T-cell (primary cell): ENCODE measurements at places on chromosomes 13 and 19. TPM values are rescaled to one million over a fixed set of nuclear protein-coding genes. Genes with fewer than 3 reads are reported as not detected.

DNA sequence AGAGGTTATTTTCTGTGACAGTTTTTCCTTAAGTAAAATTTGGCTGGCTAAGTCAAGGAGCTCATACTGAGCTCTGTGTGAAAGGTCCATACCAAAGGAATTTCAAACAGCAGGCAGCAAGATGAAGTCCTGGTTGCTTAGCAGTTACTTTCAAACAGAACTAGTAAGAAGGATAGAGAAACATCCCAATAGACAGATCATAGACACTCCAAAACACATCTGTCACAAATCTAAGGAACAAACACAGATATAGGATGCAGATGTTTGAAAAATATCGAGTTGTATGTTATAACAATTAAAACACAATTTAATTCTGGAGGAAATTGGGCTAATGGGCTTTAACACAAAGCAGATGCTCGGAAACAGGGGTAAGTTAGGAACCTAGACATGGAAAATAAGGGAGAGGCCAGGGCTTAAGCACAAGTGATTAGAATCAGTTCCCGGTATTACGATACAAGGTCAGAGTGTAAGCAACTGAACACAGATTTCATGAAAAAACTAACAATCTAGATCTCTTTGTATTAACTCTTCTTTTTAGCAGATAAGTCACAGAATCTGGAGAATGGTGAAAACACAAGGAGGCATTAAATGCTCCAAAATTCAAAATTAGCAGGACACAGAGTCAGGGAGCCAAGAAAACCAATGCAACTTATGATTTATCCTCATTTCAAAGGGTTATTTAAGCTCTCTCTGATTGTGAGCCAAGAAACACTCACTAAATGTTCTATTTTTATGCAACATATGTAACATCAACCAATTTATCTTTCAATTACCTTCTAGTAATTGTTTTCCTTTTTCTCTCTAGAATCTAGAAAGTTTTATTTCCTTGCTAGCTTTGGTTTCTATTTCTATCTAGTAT is 1992.9 kb upstream of the PCDH20 start:
- no peaks in the 10 kb centered on the region for H3K4me1 ChIP-seq
- H3K27ac ChIP-seq, result no peak overlapping the region
- H3K4me3 ChIP-seq, result no peak overlapping the region
- H3K36me3 ChIP-seq, result no peaks in the 10 kb centered on the region
- no peaks in the 10 kb centered on the region for H3K27me3 ChIP-seq
- no peak for DNase-seq

DNA sequence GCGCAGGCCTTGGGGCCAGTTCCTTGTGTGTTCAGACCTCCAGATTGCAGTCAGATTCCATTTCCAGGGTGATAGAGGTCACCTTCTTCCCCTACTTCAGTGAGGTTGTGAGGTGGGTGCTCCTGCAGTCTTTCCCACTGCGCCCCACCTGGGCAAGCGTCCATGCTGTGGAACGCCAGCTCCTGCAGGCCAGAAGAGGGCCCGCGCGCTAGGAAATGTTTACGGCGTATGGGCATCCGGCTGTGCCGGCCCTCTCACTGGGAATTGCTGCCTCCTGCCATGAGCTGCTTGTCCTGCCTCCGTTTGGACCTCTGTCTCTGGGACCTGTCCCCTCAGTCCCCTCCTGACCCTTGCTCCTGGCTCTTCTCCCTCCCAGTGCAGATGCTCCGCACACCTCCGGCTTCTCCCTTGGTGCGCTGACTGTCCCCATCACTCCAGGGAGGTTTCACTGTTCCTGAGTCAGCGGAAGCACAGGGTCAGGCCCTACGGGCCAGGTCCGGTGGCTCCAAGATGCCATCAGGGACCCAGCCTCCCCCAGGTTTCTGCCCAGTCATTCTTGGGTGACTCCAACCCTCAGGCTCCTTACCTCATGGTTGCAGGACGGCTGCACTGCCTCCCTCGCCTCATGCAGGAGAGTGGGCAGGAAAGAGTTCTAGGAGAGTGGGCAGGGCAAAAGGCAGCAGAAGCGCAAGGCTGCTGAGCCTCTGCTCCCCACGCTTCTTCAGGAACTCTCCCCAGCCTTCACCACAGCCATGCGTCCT is 56.6 kb downstream of the SMARCA4 start:
- H3K36me3 ChIP-seq, result peaks cover 88% of the 10 kb centered on the region
- no peaks in the 10 kb centered on the region for H3K4me1 ChIP-seq
- no peak overlapping the region for H3K27ac ChIP-seq
- no peak for DNase-seq

DNA sequence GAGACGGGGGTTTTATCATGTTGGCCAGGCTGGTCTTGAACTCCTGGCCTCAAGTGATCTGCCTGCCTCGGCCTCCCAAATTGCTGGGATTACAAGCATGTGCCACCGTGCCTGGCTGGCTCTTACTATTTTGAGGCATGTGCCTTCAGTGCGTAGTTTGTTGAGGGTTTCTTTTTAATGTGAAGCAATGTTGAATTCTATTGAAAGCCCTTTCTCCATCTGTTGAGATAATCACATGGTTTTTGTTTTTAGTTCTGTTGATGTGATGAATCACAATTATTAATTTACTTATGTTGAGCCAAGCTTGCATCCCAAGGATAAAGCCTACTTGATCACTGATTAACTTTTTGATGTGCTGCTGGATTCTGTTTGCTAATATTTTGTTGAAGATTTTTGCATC is 290.9 kb downstream of the KCNRG start:
- DNase-seq, result no peak
- no peak overlapping the region for H3K4me3 ChIP-seq

- peaks cover 4% of the 10 kb centered on the region for H3K27me3 ChIP-seq
- DNase-seq, result no peak
- H3K27ac ChIP-seq, result no peak overlapping the region
- H3K36me3 ChIP-seq, result no peaks in the 10 kb centered on the region
These were observed 38.6 kb downstream of the TNFRSF19 start for GRCh38 chr13:23608701-23609413.

DNA sequence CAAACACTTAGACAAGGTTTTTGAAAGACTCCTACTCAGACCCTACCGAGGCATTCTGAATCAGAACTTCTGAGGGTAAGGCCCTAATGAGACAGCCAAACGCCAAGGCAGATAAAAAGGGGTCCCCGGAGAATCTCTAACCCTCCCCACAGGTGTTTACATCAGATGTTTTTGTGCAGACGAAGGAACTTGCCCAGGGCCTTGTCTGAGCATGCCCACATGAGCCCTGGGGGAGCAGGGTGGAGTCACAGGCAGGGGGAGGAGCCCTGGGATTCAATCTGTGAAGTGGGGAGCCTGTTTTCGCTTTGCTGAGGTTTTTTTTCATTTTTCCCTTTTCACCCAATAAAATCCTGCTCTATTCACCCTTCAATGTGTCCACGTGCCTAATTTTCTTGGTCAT is 61.6 kb upstream of the MED4 start:
- peak; percentile 80 for DNase-seq
- no peaks in the 10 kb centered on the region for H3K36me3 ChIP-seq
- peak overlapping the region; percentile 94 for H3K27ac ChIP-seq
- H3K4me3 ChIP-seq, result no peak overlapping the region
- no peaks in the 10 kb centered on the region for H3K27me3 ChIP-seq
- peaks cover 54% of the 10 kb centered on the region for H3K4me1 ChIP-seq

DNA sequence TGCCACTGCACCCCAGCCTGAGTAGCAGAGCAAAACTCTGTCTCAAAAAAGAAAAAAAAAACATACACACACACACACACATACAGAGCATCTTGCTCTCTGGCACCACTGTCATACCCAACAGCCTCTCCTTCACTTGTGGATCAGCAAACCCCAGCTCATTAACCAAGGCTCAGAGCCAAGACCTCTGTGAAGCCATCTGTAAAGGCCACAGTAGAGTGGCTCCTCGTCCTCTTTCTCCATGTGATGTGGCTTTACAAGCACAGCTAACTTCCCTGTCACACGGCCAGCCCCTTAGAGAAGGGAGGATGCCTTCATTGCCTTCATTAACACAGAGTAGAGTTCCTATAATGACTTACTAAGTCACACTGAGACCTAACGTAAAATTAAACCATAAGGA is 62.7 kb upstream of the LSM14A start:
- no peak for DNase-seq
- H3K4me1 ChIP-seq, result no peaks in the 10 kb centered on the region
- no peak overlapping the region for H3K4me3 ChIP-seq
- H3K36me3 ChIP-seq, result no peaks in the 10 kb centered on the region
- H3K27me3 ChIP-seq, result peaks cover 2% of the 10 kb centered on the region

GRCh38 chr19:5492635-5493409 is 37.6 kb downstream of the ZNRF4 start:
- H3K27me3 ChIP-seq, result peaks cover 2% of the 10 kb centered on the region
- H3K27ac ChIP-seq, result no peak overlapping the region
- DNase-seq, result no peak
- no peak overlapping the region for H3K4me3 ChIP-seq
- no peaks in the 10 kb centered on the region for H3K4me1 ChIP-seq
- no peaks in the 10 kb centered on the region for H3K36me3 ChIP-seq

DNA sequence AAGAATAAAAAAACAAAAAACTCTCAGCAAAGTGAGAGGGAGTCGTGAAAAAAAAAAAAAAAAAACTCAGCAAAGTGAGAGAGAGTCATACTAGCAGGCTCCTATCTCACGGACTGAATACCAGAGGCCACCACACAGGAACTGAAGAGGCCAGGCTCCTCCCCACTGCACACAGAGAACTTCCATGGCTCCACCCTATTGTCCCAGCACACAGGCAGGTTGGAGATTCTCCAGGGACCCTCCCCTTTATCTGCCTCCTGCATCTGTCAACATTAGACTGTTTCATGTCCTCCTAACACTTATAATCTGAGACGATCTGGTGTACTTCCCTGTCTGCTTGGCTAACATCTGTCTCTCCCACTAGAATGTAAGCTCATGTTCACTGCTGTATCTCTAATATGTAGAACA is 37.0 kb upstream of the FARP1 start:
- DNase-seq, result no peak
- H3K27me3 ChIP-seq, result no peaks in the 10 kb centered on the region
- H3K4me3 ChIP-seq, result no peak overlapping the region

DNA sequence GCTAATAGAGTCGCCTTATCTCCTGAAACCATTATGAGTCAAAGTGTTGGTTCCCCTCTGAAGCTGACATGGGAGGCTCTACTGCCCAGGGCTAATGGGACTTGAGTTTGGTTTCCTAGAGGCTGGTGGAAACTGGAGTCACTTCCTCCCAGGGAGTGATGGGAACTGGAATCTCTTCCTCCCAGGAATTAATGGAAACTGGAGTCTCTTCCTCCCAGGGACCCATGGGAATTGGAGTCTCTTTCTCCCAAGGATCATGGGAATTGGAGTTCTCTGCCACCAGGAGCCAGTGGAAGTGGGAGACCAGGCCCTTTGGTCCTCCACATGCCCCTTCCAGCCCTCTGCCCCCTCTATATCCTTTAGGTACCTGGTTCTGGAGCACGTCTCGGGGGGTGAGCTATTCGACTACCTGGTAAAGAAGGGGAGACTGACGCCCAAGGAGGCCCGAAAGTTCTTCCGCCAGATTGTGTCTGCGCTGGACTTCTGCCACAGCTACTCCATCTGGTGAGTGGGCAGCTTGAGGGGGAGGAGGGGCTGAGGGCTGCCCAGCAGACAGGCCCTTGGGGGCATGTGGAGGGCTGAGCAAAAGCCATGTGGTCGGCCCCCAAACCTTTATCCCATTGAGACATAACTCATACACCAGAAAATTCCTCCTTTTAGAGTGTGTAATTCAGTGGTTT is 5.5 kb downstream of the BRSK1 start:
- no peak overlapping the region for H3K4me3 ChIP-seq
- H3K36me3 ChIP-seq, result no peaks in the 10 kb centered on the region
- no peaks in the 10 kb centered on the region for H3K4me1 ChIP-seq
- no peak overlapping the region for H3K27ac ChIP-seq
- peaks cover 2% of the 10 kb centered on the region for H3K27me3 ChIP-seq

DNA sequence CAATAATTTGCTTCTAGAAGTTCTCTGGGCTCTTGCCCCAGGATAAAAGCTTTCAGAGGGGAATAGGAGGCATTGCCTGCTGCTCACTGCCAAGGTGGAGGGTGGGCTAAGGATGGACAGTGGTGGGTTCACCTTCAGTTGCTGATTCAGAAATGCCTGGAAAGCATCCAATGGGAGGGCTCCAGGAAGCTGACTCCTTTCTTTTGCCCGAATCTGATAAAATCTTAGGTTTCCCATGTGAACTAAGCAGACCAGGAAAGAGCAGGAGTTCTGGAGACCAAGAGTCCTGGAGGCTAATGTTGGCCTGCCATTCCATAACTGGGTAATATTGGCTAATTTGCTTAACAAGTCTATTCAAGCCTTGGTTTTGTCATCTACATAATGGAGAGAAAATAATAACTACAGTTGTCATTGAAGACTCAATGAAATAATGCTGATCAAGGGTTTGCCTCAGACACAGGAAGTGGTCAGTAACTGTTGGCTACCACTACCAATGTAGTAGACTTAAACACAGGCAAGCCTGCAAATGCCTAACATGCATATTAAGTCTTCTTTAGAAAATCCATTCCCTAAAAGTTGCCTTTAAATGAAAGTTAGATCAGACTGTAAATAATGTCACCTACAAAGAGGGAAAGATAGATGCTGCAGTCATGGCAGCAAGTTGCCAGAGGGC is 528.4 kb upstream of the NBEA start:
- no peaks in the 10 kb centered on the region for H3K36me3 ChIP-seq
- H3K27me3 ChIP-seq, result no peaks in the 10 kb centered on the region
- H3K4me1 ChIP-seq, result no peaks in the 10 kb centered on the region
- no peak overlapping the region for H3K4me3 ChIP-seq
- no peak for DNase-seq

GRCh38 chr19:45475537-45476291 is 7.9 kb downstream of the FOSB start:
- no peak for DNase-seq
- H3K4me3 ChIP-seq, result no peak overlapping the region
- H3K4me1 ChIP-seq, result peaks cover 48% of the 10 kb centered on the region

DNA sequence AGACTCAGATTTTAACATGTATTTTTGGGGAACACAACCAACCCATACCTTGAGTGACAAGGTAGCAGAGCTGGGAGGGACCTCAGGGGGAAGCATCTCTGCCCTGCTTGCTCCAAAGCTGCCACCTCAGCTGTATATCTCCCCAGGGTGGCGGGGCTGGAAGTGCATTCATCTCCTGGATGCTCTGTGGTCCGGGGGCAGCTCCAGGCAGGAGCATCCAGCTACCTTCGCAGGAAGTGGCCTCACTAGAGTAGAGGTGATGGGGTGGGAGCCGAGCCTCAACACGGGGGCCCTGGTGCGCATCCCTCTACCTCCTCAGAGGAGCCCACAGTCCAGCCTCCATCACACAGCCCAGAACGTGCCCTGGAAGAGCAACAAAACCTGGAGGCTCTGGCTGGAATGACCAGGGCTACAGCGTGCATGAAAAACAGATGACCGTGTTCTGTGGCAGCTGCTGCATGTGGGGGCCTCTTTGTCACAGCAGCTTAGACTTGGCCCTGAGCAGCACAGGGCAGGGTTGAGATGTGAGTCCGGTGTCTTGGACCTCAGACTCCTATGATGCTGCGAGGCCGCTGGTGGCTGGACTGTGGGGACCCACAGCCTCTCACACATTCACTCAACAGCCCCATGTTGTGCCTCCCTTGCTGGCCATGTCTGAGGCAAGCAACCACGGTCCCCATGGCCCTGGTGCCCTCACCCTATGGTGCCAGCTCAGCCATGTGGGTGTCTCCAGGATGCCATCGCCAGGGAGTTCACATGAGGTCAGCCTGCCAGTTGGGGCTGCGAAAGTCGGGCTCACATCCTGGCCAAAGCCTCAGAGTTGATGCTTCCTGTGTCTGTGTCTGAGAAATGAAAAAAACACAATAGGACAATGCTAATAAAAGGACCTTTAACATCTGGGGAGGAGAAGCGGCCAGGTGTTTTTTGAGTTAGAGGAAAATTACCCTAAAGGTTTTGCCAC is 17.1 kb upstream of the GAS6 start:
- H3K4me1 ChIP-seq, result peaks cover 33% of the 10 kb centered on the region
- no peaks in the 10 kb centered on the region for H3K36me3 ChIP-seq
- DNase-seq, result no peak

Gene ZNF625
- 1.2 TPM for total RNA-seq
